Central memory CD8-positive, alpha-beta T cell (primary cell): ENCODE measurements at places on chromosomes 1 and 21.

- DNase-seq: no peak
These were observed 659.9 kb downstream of the LTN1 start for GRCh38 chr21:28332796-28333195.

DNA sequence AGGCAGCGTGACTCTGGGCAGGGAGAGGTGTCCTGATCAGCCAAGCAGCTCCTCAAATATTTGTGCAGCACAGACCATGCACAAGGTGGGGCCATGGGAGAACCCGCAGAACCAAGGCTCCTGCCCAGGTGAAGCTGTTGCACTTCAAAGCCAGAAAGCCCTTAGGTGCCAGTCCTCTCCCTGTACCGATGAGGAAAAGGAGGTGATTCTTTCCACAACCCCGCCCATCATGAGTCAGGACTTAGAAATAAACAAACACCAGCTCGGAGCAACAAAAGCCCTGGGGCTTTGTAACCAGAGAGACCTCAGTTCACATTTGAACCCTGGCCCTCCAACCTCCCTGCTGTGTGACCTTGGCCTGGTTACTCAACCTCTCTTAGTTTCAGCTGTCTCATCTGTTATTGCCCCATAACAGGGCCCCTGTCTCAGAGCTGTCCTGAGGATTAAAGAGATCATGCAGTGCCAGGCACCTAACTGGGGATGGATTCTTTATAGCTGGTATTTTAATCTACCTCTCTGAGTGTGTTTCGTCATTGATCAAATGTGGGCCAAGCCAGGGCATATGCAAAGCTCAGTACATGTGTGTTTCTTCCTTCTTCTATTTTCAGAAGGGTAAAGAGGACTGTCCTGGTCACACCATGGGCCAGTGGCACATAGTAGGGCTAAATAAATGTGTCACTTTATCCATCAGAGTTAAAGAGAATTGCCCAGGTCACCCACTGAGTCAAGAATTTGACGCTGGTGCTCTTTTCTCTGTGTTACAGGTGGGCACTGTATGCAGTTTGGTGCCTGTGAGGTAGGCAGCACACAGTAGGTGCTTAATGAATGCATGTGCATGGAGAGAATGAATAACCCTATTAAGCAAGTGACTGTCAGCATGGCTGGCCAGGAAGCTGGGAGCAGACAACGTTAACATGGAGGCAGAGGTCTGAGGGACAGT lies 1.4 kb downstream of the LDLRAD1 start:
- DNase-seq: no peak

GRCh38 chr1:246923482-246923881 lies 8.3 kb downstream of the AHCTF1 start:
- DNase-seq: no peak

- DNase-seq: no peak
These were observed 26.7 kb upstream of the GLIS1 start for GRCh38 chr1:53765657-53766056.

DNA sequence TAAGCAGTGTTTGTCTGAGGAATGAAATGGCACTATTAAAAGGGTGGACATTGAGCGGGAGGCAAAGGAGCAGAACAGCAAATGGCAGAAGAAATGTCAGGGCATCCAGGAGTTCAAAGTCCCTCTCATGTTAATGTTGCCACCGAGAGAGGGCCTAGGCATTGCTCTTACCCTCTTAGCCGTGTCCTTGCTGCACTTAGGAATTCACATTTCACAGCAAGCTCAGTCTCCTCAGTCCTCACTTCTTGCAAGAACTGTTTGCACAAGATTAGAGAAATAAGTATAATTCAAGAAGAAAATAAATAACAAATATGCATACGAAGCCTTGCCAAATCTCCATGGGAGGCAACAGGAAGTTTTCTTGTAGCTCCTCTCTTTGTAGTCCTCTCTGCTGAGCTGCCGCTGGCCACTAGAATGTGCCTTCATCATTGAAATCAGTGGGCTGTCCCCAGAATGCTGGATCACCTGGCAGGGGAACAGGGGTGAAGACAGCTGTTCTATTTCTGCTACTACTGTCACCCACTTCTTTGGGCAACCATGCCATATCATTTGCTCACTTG lies 205.8 kb downstream of the ZNF326 start:
- DNase-seq: no peak
